ENCODE measurements at places on chromosomes 5 and 9.

DNA sequence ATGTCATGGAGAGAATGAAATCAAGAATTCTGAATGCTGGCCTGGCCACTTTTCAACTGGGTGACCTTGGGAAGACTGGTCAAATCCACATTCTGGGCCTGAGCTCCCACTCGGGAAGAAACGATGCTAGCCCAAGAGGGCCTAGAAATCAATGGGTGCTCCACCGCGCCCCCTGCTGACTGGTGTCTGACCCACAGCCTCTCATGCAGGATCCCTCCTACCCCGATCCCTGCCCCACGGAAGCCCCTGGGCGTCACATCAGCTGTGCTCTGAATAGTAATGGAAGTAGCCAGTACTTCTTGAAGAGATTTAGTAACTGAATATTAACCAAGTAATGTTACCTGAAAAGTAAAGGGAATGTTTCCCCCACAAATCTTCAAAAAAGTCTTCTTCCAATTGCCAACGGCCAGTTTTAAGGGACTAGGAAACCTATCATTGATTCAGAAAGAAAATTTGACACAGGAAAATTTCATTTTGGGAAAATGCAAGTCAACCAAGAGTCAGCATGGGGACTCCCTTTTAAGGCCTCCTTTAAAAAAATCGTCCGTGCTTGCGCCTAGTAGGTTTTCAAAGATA is 43.9 kb downstream of the CRB2 start:
- no peak for DNase-seq

GRCh38 chr5:37005946-37006540 is 129.5 kb downstream of the NIPBL start:
- DNase-seq = no peak

DNA sequence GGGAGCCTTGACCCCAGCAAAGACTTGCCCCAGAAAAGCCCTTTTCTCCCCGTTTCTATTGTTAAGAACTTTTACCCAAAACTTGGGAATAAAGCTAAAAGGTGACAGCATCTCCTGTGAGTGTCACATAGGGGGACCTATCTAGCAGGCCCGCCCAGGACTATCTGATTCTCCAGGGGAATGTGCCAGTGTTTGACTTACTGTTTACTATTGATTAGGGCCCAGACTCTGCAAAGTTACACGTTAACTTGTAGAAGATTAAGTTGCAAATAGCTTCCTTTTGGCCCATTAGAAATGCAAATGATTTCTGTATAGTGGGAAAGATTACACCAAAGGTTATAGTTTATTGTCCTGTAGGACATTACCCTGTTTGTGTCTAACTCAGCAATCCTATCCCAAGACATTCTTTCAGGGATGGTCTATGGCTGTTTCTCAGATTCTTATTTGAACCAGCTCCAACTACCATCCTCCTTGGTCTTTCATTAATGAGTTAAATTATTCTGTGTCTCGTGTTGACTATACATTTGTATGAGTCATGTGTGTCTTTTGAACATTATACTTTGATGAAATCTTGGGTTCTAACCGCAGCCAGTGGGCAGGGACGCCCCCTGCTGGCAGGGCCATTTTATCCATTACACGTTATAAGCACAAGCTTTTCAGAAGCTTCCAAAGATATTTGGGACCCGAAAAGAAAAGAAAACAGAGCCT is 60.7 kb downstream of the HRH2 start:
- DNase-seq = no peak

DNA sequence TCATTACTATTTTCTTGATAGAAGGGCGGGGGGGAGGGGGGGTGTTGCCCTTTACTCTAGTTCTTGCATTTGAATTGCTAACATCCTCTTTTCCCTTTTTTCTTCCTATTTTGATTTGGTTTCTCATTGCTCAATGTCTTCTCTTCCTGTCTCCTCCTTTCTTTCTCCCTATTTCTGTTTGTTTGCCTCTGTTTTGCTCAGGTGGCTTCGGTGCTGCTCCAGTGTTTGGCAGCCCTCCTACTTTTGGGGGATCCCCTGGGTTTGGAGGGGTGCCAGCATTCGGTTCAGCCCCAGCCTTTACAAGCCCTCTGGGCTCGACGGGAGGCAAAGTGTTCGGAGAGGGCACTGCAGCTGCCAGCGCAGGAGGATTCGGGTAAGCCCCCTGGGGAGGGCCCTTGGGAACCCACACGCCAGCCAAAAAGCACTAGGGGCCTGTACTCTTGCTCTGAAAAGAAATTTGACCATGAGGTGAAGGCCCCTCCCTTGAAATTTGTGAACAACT is 48.3 kb downstream of the FAM78A start:
- DNase-seq = no peak

DNA sequence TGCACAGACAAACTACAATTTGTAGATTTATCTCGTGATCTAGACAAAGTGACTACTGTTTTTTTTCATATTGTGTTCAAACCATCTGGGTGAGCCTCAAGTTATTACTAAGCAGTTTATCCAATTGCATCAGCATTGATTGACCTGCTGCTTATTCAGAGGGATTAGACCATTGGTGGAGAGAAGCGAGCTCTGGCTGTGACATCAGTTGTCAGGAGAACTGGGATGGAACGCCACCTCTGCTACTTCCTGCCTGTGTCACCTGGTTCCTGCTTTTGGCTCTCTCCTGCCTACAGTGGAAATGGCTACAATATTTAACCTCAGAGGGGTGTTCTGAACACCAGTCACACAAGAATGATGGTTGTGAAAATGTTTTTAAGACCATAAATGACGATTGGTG is 12.1 kb downstream of the NR4A3 start:
- no peak for DNase-seq

GRCh38 chr9:124412228-124412575 is 3.0 kb downstream of the PSMB7 start:
- DNase-seq = no peak

- DNase-seq = no peak
Observed at GRCh38 chr5:146399481-146399880, 47.7 kb upstream of the TCERG1 start.

GRCh38 chr9:33429256-33429985 is 18.0 kb downstream of the AQP3 start:
- DNase-seq = no peak

DNA sequence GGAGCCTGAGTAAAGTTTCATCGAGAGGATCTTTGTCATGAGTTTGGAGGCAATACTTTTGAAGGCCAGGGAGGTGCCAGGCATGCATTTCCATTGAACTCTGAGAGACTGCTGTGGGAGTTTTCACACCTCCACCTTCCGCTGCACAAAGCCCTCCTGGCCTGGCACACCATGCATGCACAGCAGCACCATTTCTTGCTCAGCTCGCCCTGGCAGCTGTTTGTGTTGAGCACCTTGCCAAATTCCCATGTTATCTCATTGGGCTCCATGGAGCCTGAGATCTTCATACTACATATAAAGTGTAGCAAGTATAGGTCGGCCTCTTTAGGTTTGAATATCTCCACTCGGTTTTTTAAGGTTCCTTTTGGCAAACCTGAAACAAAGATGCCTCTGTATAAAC is 125.7 kb upstream of the CLINT1 start:
- no peak for DNase-seq

GRCh38 chr9:92804727-92805126 is 40.1 kb upstream of the BICD2 start:
- no peak for DNase-seq

- no peak for DNase-seq
Observed at GRCh38 chr5:8814105-8814504, 731.8 kb downstream of the SEMA5A start.

- no peak for DNase-seq
Observed at GRCh38 chr5:12845549-12846159, 941.4 kb upstream of the CTNND2 start.

GRCh38 chr9:86022687-86023266 is 76.6 kb downstream of the GOLM1 start:
- no peak for DNase-seq

All from iPS DF 19.7 (cell line).